ENCODE measurements at places on chromosomes 16 and 17. TPM values are rescaled to one million over a fixed set of nuclear protein-coding genes. Genes with fewer than 3 reads are reported as not detected.

DNA sequence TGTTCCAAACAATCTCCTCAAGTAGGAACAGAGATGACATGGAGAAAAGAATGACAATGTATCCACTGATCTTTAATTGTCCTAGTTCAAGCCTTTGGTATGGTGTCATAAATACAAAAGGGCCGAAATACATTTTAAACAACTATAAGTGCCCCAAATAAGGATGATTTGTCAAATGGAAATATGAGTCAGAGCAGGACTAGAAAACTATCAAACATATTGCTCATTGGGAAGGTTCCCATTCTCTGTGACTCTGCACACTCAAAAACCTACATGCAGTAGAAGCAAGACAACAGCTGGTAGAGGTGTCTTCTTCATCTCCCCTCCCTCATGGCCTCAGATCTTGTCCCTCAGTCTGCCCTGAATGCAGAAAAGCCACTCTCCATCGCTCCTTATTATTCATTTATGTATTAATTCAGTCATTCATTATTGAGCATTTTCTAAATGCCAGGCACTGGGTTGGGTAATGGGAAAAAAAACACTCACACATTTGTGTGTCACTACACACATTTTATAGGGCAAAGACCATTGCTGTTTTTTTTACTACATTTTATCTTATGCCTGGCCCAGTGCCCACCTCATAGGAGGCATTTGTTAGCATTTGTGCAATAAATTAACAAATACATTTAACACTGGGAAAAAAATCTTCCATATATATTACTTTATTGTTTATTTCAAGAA lies 10.1 kb downstream of the CA10 start:
- no peak overlapping the region for H3K4me3 ChIP-seq
- no peaks in the 10 kb centered on the region for H3K36me3 ChIP-seq
- H3K27ac ChIP-seq: no peak overlapping the region
- no peak for DNase-seq
- peaks cover 22% of the 10 kb centered on the region for H3K27me3 ChIP-seq

GRCh38 chr17:11330826-11331225 lies 89.8 kb downstream of the SHISA6 start:
- no peaks in the 10 kb centered on the region for H3K4me1 ChIP-seq
- H3K36me3 ChIP-seq: no peaks in the 10 kb centered on the region
- DNase-seq: peak; percentile 1
- no peak overlapping the region for H3K27ac ChIP-seq
- no peak overlapping the region for H3K4me3 ChIP-seq

GRCh38 chr17:61225178-61225882 lies 174.3 kb upstream of the TBX2 start:
- H3K4me1 ChIP-seq: peaks cover 33% of the 10 kb centered on the region
- no peak overlapping the region for H3K4me3 ChIP-seq
- no peak for DNase-seq

GRCh38 chr17:29240968-29241963 lies 5.4 kb upstream of the CRYBA1 start:
- H3K4me1 ChIP-seq: peaks cover under 1% of the 10 kb centered on the region
- H3K4me3 ChIP-seq: no peak overlapping the region
- H3K27ac ChIP-seq: no peak overlapping the region

DNA sequence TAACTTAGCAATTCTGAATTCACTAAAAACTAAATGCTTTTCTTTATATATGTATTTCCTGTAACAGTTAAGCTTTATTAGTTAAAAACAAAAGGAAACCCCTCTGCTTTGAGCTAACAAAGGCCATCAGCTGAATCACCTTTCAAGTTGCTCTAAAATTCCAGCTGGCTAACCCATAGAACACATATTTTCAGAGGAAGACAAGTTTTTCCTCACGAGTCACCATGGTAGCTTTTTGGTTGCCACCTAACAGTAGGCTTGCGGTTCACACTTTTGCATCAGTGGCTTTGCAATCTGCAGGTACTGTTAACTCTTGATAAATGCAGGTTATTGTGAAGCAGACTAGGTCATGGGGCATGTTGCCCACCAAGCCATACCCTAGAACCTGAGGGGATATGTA lies 57.6 kb upstream of the IRX5 start:
- no peak overlapping the region for H3K27ac ChIP-seq
- H3K36me3 ChIP-seq: no peaks in the 10 kb centered on the region
- DNase-seq: no peak
- H3K27me3 ChIP-seq: no peaks in the 10 kb centered on the region
- peaks cover 12% of the 10 kb centered on the region for H3K4me1 ChIP-seq

Gene PIMREG
- polyA plus RNA-seq: 65.2 TPM

Gene MAFG
- 27.0 TPM for polyA plus RNA-seq

Gene SEPTIN1
- 8.7 TPM for polyA plus RNA-seq
